Chondrocyte (in vitro differentiated cells): ENCODE measurements at places on chromosomes 7 and 10. TPM values are rescaled to one million over a fixed set of nuclear protein-coding genes. Genes with fewer than 3 reads are reported as not detected.

The TNRC18 gene
- total RNA-seq = 95.4 to 137 TPM (median 101 TPM) in 3 replicates

GRCh38 chr7:3152714-3153113, 109.0 kb upstream of the CARD11 start:
- H3K27me3 ChIP-seq = peaks cover 20% of the 10 kb centered on the region
- H3K4me3 ChIP-seq = no peak overlapping the region
- H3K27ac ChIP-seq = no peak overlapping the region

GRCh38 chr10:118369641-118370205, 27.6 kb upstream of the FAM204A start:
- H3K27ac ChIP-seq = no peak overlapping the region
- peaks cover 16% of the 10 kb centered on the region for H3K4me1 ChIP-seq
- no peaks in the 10 kb centered on the region for H3K36me3 ChIP-seq
- H3K27me3 ChIP-seq = no peaks in the 10 kb centered on the region

DNA sequence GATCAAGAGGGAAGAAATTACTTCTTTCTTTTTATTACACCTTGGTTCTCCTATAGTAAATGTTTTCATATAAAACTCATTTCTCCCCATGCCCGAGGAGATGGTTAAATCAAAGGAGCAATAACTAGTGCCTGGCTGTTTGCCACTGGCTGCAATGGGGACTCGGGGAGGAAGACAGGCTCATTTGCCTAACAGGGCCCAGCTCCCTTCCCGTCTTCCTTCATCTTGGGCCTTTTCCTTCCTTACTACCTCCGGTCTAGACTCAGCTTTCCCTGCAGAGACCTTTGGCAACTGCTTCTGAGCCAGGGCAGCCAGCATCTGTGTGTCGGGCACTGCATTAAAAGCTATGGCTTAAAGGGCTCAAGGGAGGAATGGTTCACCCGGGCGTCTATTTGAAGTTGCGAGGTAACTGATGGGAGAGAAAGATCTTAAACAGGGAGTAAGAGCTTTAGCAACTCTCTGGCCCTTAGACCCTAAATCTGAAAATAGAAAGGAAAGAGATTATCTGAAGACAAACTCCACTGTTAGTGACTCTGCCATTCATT, 63.5 kb downstream of the CALD1 start:
- no peaks in the 10 kb centered on the region for H3K27me3 ChIP-seq
- H3K4me1 ChIP-seq = peaks cover 96% of the 10 kb centered on the region
- no peak overlapping the region for H3K4me3 ChIP-seq

- no peaks in the 10 kb centered on the region for H3K4me1 ChIP-seq
- DNase-seq = peak; percentile 60
- H3K36me3 ChIP-seq = no peaks in the 10 kb centered on the region
- no peak overlapping the region for H3K4me3 ChIP-seq
- no peak overlapping the region for H3K27ac ChIP-seq
Measured at GRCh38 chr7:45125193-45125904, 13.9 kb upstream of the TBRG4 start.

GRCh38 chr10:121335386-121335925, 262.8 kb downstream of the FGFR2 start:
- H3K27ac ChIP-seq = no peak overlapping the region
- DNase-seq = no peak
- no peak overlapping the region for H3K4me3 ChIP-seq
- peaks cover 11% of the 10 kb centered on the region for H3K4me1 ChIP-seq
